ENCODE measurements at places on chromosomes 4 and X. TPM values are rescaled to one million over a fixed set of nuclear protein-coding genes. Genes with fewer than 3 reads are reported as not detected.

DNA sequence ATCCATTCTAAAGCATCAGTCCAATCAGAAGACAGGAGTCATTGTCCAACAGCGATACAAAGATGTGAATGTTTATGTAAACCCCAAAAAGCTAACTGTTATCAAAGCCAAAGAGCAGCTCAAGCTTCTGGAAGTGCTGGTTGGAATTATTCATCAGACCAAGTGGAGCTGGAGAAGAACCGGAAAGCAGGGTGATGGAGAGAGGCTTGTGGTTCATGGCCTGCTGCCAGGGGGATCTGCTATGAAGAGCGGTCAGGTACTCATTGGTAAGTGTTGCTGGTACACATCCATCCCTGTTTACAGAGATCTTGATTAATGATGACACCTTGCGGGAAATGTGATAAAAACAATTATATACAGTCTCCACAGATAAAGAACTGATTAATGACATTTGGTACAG, 11.0 kb downstream of the INTU start:
- H3K36me3 ChIP-seq = no peaks in the 10 kb centered on the region
- no peaks in the 10 kb centered on the region for H3K4me1 ChIP-seq
- DNase-seq = no peak
- no peak overlapping the region for H3K4me3 ChIP-seq
- no peak overlapping the region for H3K27ac ChIP-seq

DNA sequence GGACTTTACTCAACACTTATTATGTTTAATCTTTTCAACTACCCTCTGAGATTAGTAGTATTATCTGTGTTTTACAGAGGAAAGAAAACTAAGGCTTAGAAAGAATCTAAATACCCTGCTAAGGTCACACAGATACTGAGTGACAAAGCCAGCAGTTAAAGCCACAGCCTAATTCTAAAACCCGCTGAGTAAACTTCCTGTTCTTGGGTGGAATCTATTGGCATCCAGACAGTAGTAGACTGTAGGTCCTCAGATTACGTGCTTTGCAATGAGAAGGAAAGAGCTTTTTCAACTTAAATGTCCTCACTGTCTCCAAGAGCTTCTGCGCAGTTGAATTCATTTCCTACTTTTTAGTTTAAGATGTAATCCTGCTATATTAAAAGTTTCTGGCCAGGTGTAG, 126.0 kb downstream of the TENM3 start:
- H3K4me1 ChIP-seq = no peaks in the 10 kb centered on the region
- no peak overlapping the region for H3K27ac ChIP-seq
- H3K36me3 ChIP-seq = no peaks in the 10 kb centered on the region

DNA sequence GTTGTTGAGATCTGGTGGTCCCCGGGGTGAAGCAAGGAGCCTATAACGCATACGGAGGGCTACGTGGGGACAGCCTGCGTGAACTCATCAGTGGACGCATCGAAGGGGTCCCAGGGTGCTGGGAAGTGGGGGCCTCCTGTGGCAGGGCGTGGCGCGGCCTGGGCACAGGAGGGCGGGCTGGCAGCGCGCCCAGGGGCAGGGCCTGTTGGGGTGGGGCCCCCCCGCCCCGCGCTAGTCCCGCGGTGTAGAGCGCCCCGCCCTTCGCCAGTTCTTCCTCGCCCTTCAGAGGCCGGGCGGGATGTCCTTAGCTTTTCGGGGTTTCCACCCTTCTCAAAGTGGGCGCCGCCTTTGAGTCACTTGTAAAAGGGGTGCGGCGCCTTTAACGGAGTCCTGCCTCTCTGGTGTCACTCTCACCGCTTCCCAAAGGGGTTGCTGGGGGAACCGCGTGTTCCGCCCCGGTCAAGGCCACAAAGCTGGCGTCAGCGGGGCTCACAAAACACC, 632 bp downstream of the PLP2 start:
- peak overlapping the region; percentile 86 for H3K4me3 ChIP-seq
- H3K27me3 ChIP-seq = no peaks in the 10 kb centered on the region
- peaks cover 30% of the 10 kb centered on the region for H3K4me1 ChIP-seq
- DNase-seq = peak; percentile 83
- H3K27ac ChIP-seq = peak overlapping the region; percentile 91
- H3K36me3 ChIP-seq = peaks cover 30% of the 10 kb centered on the region

The SPATA18 gene
- total RNA-seq = not detected

The RIPPLY1 gene
- total RNA-seq = not detected
